ENCODE measurements at places on chromosomes 13 and 19.

GRCh38 chr19:57620673-57621348 lies 6.8 kb downstream of the ZNF134 start:
- no peak for DNase-seq

DNA sequence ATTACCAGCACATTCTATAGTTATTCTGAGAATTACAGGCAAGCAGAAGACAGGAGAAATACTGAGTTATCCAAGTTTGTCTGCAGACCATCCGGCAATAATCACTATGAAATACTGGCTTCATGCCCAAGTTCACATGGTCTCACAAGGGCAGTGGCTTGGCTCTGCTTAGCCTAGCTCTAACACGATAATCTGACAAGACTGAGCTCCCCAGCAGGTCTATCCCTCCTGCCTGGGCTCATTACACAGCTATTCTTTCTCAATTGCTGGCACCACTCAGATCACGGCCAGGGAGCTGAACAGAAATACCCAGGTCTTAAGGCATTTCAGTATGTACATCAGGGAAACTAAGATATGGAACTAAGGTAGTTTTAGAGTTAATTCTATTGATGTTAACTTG lies 361.6 kb upstream of the PCDH20 start:
- DNase-seq: no peak

DNA sequence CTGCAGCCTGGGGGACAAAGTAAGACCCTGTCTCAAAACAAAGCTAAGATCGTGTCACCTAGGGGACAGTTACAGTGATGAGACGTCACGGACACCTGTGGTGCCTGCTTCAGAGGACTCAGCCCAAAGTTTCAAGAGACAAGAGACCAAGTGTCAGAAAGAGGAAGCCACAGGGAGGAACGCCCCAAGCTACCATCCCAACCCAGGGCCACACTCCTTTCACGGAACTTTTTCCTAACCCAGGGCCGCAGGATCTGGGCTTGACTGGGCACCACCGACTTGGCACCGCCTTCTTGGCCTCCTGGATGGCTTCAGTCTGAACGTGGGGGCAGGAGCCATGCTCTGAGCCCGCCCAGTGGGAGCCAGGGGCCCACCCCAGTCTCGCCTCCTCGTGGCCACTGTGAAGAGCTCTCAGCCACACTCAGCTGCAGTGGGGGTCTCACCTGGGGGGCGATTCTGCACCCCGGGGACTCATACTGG lies 8.5 kb downstream of the MOB3A start:
- no peak for DNase-seq

DNA sequence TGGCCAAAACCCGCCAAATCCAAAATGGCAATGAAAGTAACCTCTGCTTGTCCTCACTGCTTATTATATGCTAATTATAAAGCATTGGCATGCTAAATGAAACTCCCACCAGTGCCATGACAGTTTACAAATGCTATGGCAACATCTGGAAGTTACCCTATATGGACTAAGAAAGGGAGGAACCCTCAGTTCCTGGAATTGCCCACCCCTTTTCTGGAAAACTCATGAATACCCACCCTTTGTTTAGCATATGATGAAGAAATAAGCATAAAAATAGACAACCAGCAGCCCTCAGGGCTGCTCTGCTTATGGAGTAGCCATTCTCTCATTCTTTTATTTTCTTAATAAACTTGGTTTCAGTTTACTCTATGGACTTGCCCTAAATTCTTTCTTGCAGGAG lies 269.8 kb downstream of the OLFM4 start:
- DNase-seq: no peak

DNA sequence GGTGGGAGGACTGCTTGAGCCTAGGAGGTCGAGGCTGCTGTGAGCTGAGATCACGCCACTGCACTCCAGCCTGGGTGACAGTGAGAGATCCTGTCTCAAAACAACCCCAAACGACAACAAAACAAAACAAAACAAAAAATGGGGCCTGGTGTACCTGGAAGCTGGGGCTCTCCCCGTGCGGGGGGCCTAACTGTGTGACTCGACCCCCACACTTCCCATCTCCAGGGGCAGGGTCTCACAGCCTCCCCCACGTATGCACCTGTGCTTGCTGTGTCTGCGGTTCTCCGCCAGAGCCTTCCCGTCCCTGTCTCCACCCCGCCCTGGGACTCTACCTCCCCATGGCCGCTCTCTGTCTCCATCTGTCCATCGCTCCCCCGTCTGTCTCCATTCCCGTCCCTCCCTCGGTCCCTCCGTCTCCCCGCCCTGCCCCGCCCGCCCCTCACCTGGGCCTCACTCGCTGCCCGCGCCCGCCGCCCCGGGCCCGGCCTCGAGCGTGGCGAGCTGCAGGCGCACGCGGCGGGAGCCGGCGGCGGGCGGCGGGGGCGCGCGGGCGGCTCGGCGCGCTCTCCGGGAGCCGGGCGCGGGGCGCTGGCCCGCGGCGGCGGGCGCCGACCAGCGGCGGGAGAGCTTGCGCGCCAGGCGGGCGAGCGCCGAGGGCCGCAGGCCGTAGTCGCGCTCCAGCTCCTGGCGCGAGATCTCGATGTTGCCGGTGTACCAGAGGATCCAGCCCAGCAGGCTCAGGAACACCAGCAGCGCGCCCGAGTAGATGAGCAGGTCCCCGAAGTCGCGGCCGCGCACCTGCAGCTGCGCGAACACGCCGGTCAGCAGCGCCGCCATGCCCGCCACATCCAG lies 587 bp downstream of the TMEM238 start:
- DNase-seq: no peak

DNA sequence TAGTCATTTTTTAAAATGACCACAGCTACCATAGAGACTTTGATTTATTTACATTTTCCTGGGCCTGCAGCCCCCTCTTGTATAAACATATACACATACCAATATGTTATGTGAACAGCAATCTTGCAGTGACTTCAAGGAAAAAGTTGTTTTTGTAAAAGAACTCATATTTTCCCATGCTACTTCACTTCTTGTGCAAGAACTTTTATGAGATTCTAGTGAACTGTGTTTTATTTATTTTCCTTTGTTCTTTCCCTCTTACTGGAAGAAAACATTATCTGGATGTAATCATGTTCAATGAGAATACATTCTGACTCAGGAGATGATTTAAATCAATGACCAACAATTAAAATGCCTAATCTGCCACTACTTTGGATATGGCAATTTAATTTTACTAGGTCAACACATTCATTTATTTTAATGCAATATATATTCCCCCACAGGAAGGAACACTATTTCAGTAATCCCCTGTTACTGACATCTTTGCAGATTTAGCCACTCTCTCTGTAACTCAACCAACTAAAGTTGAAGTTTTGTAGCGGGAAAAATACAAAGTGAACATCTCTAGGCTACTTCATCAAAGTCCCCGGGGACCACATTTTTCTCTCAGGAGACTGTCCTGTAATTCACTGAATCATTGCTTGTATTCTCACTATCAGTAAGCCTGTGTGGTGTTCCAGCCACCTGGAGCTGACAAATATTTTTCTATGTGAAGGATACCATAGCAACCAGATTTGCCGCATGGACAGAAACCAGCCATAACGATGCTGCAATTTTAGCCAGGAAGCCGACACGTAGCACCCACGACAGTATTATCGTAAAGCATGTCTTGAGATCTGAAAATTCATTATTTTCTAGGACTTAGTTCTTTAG lies 90.5 kb downstream of the STARD13 start:
- peak; percentile 27 for DNase-seq

DNA sequence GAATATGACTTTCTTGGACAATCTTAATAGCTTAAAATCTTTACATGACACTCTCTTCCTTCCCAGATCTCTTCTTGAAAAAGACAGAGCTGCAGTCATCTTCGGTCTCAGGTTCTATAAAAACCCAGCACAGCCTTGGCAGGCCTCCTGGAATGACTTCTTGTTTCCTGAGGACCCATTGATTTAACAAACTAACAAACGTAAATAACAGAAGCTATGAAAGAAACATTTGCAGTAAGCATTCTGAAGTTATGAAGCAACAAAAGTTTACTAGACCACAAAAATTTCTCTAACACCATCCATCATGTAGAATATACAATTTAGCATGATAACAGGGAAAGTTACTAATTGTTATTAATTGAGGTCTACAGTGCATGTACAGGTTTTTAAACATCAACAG lies 62.8 kb upstream of the STARD13 start:
- no peak for DNase-seq

- DNase-seq: no peak
These were observed 178.2 kb downstream of the ENOX1 start for GRCh38 chr13:43608400-43609137.

GRCh38 chr19:46660008-46660517 lies 919 bp downstream of the DACT3 start:
- DNase-seq: no peak

DNA sequence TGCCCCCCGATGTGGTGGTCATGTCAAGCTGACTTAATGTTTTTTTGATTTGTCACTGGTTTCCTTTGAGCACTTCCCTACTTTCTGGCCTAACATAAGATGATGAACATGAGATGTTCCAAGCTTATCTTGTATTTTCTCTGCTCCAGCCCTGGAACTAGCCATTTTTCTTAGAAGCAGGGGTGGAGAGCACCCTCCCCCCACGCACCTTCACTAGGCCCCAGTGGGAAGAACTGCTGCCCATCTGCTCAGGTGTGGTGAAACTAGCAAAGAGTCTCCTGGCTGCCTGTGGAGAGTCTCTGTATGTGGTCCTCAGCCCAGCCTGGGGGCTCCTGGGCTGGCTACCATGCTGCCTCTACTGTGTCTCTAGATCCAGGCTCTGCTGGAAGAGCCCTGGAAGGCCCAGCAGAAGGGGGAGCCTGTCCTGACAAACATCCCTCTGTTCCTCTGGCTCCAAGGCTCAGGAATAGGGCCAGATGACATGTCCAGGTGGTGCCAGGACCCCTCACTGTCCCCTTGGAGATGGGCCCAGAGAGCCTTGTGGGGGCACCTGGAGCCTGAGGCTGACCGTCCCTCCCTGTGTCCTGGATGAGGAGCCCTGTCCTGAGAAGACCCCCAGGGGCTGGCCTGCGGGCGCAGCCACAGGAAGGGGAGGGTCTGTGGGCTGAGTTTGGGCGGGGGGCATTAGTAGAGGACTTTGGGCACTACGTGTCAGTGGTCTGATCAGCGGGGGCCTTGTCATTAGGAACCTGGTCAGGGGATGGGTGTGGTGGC lies 4.8 kb upstream of the ZNF14 start:
- no peak for DNase-seq

- no peak for DNase-seq
These were observed 53.4 kb upstream of the F7 start for GRCh38 chr13:113052206-113052605.

GRCh38 chr13:106517109-106517847 lies 18.2 kb downstream of the EFNB2 start:
- no peak for DNase-seq

DNA sequence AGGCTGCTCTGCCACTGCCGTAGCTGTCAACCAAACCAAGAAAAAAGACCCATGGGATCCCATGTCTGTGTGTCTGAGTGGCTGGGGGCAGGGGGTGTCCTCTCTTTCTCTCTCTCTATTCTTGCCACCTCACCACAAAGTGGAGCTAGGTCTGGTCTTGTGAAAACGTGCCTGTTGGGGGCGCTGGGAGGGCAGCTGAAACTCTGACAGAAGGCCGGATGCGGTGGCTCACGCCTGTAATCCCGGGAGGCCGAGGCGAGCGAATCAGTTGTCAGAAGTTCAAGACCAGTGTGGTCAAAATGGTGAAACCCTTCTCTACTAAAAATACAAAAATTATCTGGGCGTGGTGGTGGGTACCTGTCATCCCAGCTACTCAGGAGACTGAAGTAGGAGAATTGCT lies 29.2 kb downstream of the ZNF146 start:
- DNase-seq: no peak

- DNase-seq: no peak
These were observed 66.3 kb downstream of the TBC1D4 start for GRCh38 chr13:75415694-75416093.

DNA sequence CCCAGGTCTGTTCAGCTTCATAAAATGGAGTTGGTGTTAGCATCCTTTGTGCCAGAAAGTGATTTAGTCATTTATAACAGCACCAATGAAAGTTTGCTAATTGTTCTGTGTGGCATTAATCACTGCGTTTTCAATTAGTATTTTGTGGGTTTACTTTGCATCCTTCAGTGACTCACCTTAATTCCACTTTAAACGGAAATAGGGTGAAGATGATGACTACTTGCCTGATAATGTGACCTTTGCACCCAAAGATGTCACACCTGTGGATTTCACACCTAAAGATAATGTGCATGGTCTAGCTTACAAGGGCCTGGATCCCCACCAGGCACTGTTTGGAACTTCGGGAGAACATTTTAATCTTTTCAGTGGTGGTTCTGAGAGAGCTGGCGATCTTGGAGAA lies 15.0 kb downstream of the GPATCH1 start:
- DNase-seq: no peak

- DNase-seq: no peak
These were observed 10.6 kb downstream of the REXO1 start for GRCh38 chr19:1837625-1838105.

- DNase-seq: no peak
These were observed 243.6 kb downstream of the DLEU7 start for GRCh38 chr13:50599927-50600326.

DNA sequence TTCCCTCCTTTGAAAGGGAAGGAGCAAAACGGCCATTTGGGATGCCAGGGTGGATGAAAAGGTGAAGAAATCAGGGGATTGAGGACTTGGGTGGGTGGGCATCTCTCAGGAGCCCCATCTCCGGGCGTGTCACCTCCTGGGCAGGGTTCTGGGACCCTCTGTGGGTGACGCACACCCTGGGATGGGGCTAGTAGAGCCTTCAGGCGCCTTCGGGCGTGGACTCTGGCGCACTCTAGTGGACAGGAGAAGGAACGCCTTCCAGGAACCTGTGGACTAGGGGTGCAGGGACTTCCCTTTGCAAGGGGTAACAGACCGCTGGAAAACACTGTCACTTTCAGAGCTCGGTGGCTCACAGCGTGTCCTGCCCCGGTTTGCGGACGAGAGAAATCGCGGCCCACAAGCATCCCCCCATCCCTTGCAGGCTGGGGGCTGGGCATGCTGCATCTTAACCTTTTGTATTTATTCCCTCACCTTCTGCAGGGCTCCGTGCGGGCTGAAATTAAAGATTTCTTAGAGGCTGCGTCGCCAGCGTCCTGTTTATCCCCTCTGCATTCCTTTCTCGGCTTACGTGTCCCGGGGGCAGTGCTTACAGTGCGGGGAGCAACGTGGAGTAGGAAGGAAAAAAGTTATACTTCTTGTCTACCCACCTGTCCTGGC lies 15.2 kb upstream of the S1PR4 start:
- DNase-seq: peak; percentile 42

GRCh38 chr13:112350300-112350699 lies 25.9 kb upstream of the SPACA7 start:
- no peak for DNase-seq

DNA sequence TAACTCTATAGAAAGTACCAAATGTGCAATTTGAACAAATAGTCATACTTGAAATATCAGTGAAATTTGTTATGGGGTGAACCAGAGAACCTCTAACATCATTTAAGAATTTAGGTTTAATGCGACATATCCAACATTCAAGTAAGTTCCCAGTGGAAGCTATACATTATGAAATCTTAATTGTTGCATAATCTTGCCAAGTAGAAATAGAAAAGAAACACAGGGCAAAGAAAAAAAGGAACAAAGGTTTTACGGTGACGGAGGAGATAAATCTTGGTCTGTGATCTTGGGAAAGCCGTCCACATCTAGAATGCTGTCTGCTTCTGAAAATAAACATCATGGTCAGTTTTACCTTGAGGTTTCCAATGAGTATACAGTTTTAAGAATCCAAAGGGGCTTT lies 445.7 kb downstream of the RFC3 start:
- DNase-seq: no peak

GRCh38 chr19:3028305-3029064 lies 595 bp downstream of the TLE2 start:
- no peak for DNase-seq

Measured in SW 1271 (cell line).